Karpas-422 (cell line): ENCODE measurements at places on chromosomes 13 and 19. TPM values are rescaled to one million over a fixed set of nuclear protein-coding genes. Genes with fewer than 3 reads are reported as not detected.

DNA sequence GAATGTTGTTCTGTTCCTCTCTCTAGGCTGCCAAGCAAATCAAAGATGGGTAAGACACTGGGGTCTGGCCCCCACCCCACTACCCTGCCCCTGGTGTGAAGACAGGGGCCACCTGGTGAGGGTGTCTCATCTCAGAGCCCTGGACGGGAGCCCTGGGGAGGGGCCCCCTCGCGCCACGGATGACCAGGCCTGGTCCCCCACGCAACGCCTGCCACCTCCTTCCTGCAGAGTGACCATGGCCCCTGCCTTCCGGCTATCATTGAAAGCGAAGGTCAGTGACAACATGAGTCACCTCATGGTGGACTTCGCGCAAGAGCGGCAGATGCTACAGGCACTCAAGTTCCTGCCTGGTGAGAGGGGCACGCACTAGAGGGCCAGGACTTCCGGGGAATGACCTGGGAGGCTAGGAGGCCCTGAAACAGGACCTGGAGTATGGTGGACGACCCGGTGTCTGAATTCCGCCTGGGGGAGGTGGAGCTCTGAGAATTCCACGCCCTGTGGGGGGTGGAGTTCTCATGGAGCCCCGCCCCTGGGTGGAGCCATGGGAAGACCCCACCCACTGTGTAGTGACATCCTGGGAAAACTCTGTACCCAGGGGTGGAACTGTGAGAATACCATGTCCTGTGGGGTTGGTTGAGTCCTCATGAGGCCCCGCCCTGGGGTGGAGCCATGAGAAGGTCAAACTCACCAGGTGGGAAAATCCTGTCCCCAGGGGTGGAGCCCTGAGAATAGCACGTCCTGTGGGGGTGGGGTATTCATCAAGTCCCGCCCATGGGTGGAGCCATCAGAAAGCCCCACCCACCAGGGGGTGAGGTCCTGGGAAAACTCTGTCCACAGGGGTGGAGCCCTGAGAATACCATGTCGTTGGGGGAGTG, 6.1 kb downstream of the FSD1 start:
- peak; percentile 67 for DNase-seq
- H3K36me3 ChIP-seq, result no peaks in the 10 kb centered on the region
- H3K4me1 ChIP-seq, result no peaks in the 10 kb centered on the region
- H3K4me3 ChIP-seq, result no peak overlapping the region

- no peak for DNase-seq
- H3K27me3 ChIP-seq, result no peaks in the 10 kb centered on the region
- H3K36me3 ChIP-seq, result no peaks in the 10 kb centered on the region
- no peak overlapping the region for H3K27ac ChIP-seq
- no peaks in the 10 kb centered on the region for H3K4me1 ChIP-seq
- no peak overlapping the region for H3K4me3 ChIP-seq
These were observed 227.8 kb downstream of the ENOX1 start for GRCh38 chr13:43558939-43559338.

GRCh38 chr13:30437177-30437576, 14.9 kb downstream of the UBE2L5 start:
- H3K36me3 ChIP-seq, result no peaks in the 10 kb centered on the region
- no peaks in the 10 kb centered on the region for H3K27me3 ChIP-seq
- peaks cover 47% of the 10 kb centered on the region for H3K4me1 ChIP-seq
- no peak for DNase-seq

- H3K27me3 ChIP-seq, result no peaks in the 10 kb centered on the region
- H3K4me1 ChIP-seq, result no peaks in the 10 kb centered on the region
- no peaks in the 10 kb centered on the region for H3K36me3 ChIP-seq
- no peak overlapping the region for H3K4me3 ChIP-seq
These were observed 135.3 kb downstream of the MTUS2 start for GRCh38 chr13:28955264-28955966.

Gene GPR18
- total RNA-seq, result 45.4 and 126 TPM in 2 replicates
